ENCODE measurements at places on chromosomes 3 and 15.
A peak's percentile ranks its signal among the peaks of the same experiment; 100 is the strongest.

GRCh38 chr3:156474560-156475389 lies 80.1 kb downstream of the SSR3 start:
- peak; percentile 30 for DNase-seq

GRCh38 chr15:78749831-78750230 lies 61.4 kb downstream of the ADAMTS7 start:
- peak; percentile 3 for DNase-seq

DNA sequence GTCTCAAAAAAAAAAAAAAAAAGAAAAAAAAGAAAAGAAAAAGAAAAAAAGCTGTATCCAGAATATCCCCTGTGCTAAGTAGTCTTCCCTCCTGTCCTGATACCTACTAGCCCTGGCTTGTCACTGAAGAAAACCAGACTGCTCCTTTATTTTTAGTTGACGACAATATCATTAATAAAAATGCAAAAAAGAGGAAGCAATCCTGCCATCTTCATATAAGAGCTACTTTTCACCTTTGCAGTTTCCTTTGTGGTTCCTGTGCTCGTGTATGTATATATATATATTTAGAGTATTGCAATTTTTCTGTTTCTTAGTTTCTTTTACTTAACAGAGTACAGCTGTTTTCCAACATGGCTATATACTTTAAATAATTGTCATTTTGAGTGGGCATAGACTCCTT lies 13.6 kb downstream of the C3orf20 start:
- no peak for DNase-seq

DNA sequence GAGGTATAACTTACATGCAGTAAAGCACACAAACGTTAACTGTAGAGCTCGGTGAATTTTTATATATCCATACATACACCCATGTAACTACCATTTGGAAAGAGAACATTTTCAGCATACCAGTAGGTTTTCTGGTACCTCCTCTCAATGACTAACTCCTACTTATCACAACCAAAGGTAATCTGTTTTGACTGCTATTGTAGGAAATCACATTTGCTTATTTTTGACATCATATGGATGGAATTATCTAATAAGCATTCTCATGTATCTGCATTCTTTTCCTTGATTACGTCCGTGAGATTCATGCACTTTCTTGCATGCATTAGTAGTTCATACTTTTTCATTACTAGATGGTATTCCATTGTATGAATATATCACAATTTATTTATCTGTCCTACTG lies 76.8 kb downstream of the CSNK1G1 start:
- no peak for DNase-seq

Data from activated naive CD4-positive, alpha-beta T cell treated with anti-CD3 and anti-CD28 coated beads for 36 hours (primary cell).